ENCODE measurements at places on chromosomes 2 and 18.

GRCh38 chr2:240688553-240688919 is 3.1 kb upstream of the AQP12A start:
- no peak for DNase-seq

- DNase-seq: no peak
Measured at GRCh38 chr2:163723881-163724280, 11.9 kb downstream of the FIGN start.

- DNase-seq: no peak
Measured at GRCh38 chr2:32755666-32756065, 127.8 kb downstream of the TTC27 start.

- no peak for DNase-seq
Measured at GRCh38 chr2:129623783-129624182, 355.7 kb upstream of the RAB6C start.

DNA sequence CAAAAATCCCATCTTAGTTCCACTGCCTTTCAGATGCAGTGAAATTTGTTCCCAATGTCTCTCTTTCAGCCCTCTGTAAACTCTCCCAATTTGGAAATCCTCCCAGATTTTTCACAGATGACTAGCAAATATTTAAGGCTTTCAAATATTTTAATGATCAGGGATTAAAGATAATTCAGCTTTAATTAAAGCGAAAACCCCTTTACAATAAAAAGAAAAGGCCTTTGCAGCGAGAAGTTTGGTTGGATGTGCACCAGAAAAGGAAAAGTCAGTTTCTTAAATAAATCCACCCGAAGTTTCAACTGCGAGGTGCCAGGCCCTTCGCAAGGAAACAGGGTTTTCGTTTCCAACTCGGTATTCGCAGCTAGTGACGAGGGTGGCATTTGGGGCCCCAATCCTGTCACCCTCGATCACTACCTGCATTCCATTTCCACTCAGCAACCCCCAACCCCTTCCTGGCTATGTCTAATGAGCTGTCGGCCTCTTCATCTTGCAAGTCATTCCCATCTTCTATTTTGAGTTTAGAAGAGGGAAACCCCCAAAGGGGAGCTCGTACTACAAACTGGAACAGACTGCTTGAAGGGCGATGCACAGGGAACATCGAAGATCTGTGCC is 1.5 kb downstream of the RAX start:
- no peak for DNase-seq
